ENCODE measurements at places on chromosomes 5 and 9. TPM values are rescaled to one million over a fixed set of nuclear protein-coding genes. Genes with fewer than 3 reads are reported as not detected.

- H3K4me3 ChIP-seq = no peak overlapping the region
- H3K36me3 ChIP-seq = peaks cover 18% of the 10 kb centered on the region
- no peaks in the 10 kb centered on the region for H3K27me3 ChIP-seq
- no peaks in the 10 kb centered on the region for H3K4me1 ChIP-seq
- no peak for DNase-seq
- H3K27ac ChIP-seq = no peak overlapping the region
These were observed 19.3 kb downstream of the AK3 start for GRCh38 chr9:4721736-4722135.

GRCh38 chr5:149581192-149581861 is at the start of gene ARHGEF37:
Gene ARHGEF37 (plus strand): TSS chr5:149581498. CDS start chr5:149597770, 16,272 bp downstream.
- H3K27me3 ChIP-seq = no peaks in the 10 kb centered on the region
- H3K4me3 ChIP-seq = peak within 1 kb of the TSS; percentile 75
- H3K4me1 ChIP-seq = peaks cover 53% of the 10 kb centered on the region
- peak; percentile 95 for DNase-seq

DNA sequence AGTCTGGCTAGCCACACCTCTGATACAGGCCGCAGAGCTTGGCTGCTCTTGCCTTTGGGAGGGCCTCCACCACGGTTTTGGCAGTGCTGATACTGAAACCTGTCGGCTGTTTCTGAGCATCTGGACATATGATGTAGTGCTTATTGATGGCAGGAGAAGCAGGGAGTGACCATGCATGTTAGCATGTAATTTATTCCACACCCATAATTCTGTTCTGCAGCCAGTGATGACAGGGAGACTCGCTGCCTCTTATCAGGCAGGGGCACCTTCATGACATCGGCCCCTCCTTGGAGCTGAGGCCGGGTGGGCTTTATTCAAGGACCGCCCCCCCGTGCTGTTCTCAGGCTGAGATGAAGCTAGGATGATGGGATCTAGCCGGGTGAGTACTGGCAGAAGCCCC is 49.0 kb downstream of the OLFM1 start:
- H3K4me3 ChIP-seq = no peak overlapping the region
- no peaks in the 10 kb centered on the region for H3K4me1 ChIP-seq
- DNase-seq = no peak
- H3K27ac ChIP-seq = no peak overlapping the region

DNA sequence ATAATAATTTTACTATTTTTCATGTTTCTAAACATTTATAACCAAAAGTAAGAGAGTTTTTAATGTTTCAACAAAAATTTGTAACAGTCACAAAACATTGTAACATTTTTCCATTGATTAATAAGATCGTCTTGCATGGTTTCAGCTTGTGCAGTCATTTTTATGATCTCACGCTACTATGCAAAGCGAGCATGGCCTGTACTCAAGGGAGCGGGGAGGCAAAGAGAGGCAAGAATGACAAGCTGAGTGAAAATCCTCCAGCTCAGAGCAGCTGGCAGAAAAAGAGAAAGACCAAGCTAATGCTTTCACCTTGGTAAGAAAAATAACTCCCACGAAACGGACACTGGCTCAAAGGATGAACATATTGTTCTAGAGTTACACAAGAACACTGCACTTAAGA is 90.0 kb upstream of the SV2C start:
- no peaks in the 10 kb centered on the region for H3K4me1 ChIP-seq
- H3K4me3 ChIP-seq = no peak overlapping the region
- DNase-seq = no peak
- H3K27me3 ChIP-seq = peaks cover 5% of the 10 kb centered on the region
- no peaks in the 10 kb centered on the region for H3K36me3 ChIP-seq

- H3K27ac ChIP-seq = no peak overlapping the region
- no peaks in the 10 kb centered on the region for H3K27me3 ChIP-seq
- H3K4me3 ChIP-seq = no peak overlapping the region
- no peak for DNase-seq
- no peaks in the 10 kb centered on the region for H3K4me1 ChIP-seq
These were observed 790.2 kb downstream of the PRELID2 start for GRCh38 chr5:145044970-145045369.

- no peak for DNase-seq
- no peaks in the 10 kb centered on the region for H3K27me3 ChIP-seq
- H3K4me1 ChIP-seq = peaks cover 71% of the 10 kb centered on the region
- no peak overlapping the region for H3K4me3 ChIP-seq
- H3K27ac ChIP-seq = peak overlapping the region; percentile 80
- no peaks in the 10 kb centered on the region for H3K36me3 ChIP-seq
These were observed 74.6 kb downstream of the FOXD1 start for GRCh38 chr5:73373814-73374510.

GRCh38 chr5:143606043-143606752 is 202.7 kb upstream of the NR3C1 start:
- DNase-seq = no peak
- no peaks in the 10 kb centered on the region for H3K36me3 ChIP-seq
- no peak overlapping the region for H3K27ac ChIP-seq
- H3K4me3 ChIP-seq = no peak overlapping the region
- H3K27me3 ChIP-seq = no peaks in the 10 kb centered on the region

DNA sequence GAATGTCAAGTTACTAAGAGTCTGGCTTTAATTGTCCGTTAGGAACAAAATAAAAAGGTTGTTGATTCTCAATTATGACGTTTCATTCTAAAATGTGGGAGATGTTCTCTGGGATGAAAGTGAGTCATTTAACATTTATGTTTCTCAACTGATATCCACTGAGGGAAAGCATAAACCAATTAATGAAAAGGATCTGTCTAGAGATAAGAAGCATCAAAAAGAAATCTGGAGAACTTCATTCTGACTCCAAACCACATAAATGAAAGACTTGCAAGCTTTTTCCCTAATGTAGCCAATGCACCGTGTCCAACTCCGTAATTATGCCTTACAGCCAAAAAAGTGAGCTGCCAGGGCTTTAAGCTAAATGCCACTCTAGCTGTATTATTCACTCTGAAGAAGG is 654.2 kb downstream of the TLE1 start:
- H3K36me3 ChIP-seq = no peaks in the 10 kb centered on the region
- DNase-seq = no peak
- H3K4me3 ChIP-seq = no peak overlapping the region
- no peak overlapping the region for H3K27ac ChIP-seq

DNA sequence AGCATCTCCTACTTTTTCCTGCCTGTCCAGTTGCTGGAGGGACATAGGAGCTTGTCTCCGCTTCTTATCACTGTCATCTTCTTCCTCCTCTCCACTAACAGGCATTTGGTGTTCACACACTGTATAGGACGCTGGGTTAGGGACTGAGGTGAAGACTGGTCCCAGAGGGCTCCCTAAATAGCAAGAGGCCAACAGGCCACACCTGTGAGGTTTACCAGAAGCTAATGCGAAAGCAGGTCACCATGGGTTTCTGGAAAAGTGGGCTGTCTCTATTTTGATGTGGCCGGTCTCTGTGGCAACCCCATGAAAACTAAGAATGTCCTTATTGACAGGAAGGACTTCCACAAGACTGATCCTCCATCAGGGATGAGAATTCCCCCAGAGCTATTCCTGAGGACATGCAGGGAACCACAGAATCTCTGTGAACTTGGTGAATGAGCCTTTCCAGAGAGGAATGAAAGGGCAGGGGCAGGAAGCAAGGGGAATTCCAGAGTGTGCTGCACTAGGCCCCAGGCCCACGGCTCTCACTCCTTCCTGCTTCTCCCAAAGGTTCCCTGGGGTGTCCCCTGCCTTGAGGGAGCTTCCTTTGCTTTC is 61.7 kb downstream of the DAP start:
- H3K27ac ChIP-seq = peak overlapping the region; percentile 8
- H3K36me3 ChIP-seq = peaks cover 3% of the 10 kb centered on the region
- no peak for DNase-seq
- no peak overlapping the region for H3K4me3 ChIP-seq
- peaks cover 65% of the 10 kb centered on the region for H3K4me1 ChIP-seq

- peak overlapping the region; percentile 73 for H3K27ac ChIP-seq
- H3K27me3 ChIP-seq = peaks cover 5% of the 10 kb centered on the region
- H3K4me1 ChIP-seq = peaks cover 44% of the 10 kb centered on the region
- DNase-seq = no peak
- H3K4me3 ChIP-seq = no peak overlapping the region
These were observed 114.6 kb downstream of the MTX3 start for GRCh38 chr5:79876456-79876855.

CLPTM1L gene
- 81.6 TPM for total RNA-seq

ALDH1B1 gene
- total RNA-seq = 74.6 TPM

FSTL4 gene
- total RNA-seq = not detected

SGCD gene
- 27.7 TPM for total RNA-seq

GABBR2 gene
- 0.12 TPM for total RNA-seq

ORM1 gene
- not detected for total RNA-seq

GNA14 gene
- not detected for total RNA-seq

NR2F1 gene
- 28.7 TPM for total RNA-seq

CRHBP gene
- not detected for total RNA-seq
